ENCODE measurements at places on chromosomes 5 and 9. TPM values are rescaled to one million over a fixed set of nuclear protein-coding genes. Genes with fewer than 3 reads are reported as not detected.

DNA sequence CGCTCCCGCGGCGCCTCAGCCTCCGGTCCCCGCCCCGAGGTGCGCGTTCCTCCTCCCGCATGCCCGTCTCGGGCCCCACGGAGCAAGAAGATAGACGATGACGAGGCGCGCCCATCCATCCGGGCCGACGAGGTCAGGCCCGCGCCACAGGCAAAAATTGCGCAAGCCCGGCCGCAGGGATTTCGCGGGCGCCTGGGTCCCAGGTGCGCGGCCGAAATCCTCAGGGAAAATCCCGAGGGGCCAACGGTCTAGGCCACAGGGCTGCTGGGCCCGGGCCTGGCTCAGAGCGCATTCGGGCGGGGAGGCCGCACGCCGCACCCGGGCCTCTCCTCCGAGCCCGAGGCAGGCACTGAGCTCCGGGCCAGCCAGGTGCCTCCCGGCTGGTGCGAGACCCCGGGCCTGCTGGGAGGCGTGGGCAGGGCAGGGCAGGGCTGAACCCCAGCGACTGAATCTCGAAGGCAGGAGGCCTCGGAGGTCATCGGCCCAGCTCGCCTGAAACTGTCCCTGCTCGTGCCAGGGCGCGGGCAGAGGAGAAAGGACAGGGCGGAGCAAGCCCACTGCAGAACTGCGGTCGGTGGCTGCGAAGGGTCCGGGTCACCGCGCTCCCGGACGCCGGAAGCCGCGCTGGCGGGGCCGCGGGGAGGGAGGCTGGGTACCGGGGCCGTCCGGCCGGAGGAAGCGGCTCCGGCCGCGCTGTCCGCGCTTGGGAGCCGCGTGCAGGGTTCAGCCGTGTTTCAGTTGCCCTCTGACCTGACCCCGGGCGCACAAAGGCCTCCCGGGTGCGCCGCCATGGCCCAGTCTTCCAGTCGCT, 66.8 kb downstream of the FOXD1 start:
- no peaks in the 10 kb centered on the region for H3K36me3 ChIP-seq
- peaks cover 72% of the 10 kb centered on the region for H3K27me3 ChIP-seq
- H3K4me3 ChIP-seq, result no peak overlapping the region
- DNase-seq, result no peak
- H3K27ac ChIP-seq, result no peak overlapping the region

Gene OR2V2
- not detected for total RNA-seq

GRCh38 chr9:92236915-92237314, 56.6 kb downstream of the IARS1 start:
- no peak overlapping the region for H3K4me3 ChIP-seq
- DNase-seq, result no peak
- no peak overlapping the region for H3K27ac ChIP-seq
- no peaks in the 10 kb centered on the region for H3K27me3 ChIP-seq
- H3K36me3 ChIP-seq, result peaks cover 50% of the 10 kb centered on the region

DNA sequence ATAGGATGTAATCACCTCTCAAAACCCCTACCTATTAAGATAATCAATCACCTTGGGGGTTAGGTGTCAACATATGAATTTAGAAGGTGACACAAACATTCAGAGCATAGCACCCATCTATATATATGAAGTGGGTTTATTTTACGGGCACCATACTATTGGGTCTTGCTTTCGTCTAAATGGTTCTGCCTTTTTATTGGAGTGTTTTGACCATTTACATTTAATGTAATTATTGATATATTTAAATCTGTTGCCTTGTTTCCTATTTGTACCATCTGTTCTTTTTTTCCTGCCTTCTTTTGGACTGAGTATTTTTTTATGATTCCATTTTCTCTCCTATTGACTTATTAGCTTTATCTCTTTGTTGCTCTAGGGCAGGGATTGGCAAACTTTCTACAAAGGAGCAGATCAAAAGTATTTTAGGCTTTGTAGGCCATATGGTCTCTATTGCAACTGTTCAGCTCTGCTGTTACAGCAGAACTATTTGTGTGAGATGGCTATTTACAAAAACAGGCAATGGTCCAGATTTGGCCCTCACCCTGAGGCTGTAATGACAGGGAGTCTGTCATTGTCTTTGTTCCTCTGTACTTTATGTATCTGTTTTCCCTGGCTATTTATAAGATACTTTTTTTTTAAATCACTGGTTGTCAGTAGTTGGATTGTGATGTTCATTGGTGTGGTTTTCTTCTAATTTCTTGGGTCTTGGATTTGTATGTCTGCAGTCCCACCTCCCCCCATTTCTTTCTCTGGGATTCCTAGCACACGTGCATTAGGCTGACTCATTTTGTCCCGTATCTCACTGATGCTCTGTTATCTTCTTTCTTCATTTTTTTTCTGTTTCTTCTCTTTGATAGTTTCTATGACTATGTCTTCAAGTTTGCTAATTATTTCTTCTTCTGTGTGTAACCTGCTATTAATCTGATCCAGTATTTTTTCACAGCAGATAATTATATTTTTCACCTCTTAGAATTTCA, 127.1 kb downstream of the DAB2IP start:
- no peak overlapping the region for H3K4me3 ChIP-seq
- no peaks in the 10 kb centered on the region for H3K27me3 ChIP-seq
- H3K4me1 ChIP-seq, result peaks cover 54% of the 10 kb centered on the region
- peak overlapping the region; percentile 49 for H3K27ac ChIP-seq
- no peak for DNase-seq

DNA sequence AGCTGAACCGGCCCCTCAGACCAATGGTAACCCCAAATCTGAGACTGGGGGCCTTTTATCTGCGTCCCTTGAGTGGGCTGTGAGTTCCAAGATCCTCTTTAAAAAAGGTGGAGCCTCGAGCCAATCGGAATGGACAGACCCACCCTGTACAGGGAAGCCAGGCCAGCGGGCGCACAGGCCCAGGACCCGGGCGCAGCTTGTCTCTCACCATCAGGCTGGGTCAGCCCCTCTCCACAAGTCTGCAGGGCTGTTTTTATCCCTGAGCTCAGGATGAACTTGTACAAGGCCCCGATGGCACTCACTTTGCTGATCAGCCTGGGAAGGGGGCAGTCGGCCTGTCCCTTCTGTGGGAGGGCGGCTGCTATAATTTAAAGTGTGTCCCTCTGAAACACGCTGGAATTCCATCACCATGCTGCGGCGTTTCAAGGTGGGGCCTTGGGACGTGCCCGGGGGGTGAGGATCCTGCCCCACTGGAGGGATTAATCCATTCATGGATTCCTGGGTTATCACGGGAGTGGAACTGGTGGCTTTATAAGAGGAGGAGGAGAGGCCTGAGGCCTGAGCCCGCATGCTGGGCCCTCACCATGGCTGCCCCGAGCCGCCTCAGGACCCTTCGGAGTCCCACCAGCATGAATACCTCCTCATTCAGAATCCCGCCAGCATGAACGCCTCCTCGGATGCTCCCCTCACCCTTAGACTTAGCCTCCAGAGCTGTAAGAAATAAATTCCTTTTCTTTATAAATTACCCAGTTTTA, 14.1 kb downstream of the EXD3 start:
- H3K4me1 ChIP-seq, result peaks cover 38% of the 10 kb centered on the region
- no peaks in the 10 kb centered on the region for H3K27me3 ChIP-seq
- no peak overlapping the region for H3K27ac ChIP-seq
- no peak overlapping the region for H3K4me3 ChIP-seq
- H3K36me3 ChIP-seq, result peaks cover 35% of the 10 kb centered on the region
- no peak for DNase-seq

DNA sequence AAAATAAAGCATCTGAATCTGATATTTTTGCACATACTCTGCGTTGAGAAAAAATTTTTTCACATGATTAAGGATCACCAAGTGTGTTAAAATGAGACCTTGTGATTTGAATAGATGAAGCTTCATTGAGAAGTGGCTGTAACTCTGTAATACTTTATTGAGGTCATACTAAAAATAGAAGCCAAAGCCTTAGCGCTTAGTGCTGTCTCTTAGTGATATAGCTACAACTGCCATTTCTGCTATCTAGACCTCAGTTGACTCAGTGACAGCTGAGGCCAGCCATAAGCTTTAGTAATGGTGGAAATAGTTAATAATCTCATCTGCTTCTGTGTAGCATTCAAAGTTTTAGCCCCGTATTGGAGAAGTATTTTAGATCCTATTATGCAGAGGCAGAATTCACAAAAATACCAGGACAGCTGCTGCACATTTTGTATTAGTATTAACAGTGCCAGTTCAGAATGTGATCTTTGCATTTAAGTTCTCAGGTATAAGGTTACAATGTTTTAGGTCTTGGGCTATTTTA, 107.4 kb upstream of the SGCD start:
- H3K4me1 ChIP-seq, result no peaks in the 10 kb centered on the region
- no peaks in the 10 kb centered on the region for H3K27me3 ChIP-seq
- no peak overlapping the region for H3K4me3 ChIP-seq
- no peak overlapping the region for H3K27ac ChIP-seq
- no peak for DNase-seq

- no peaks in the 10 kb centered on the region for H3K4me1 ChIP-seq
- H3K36me3 ChIP-seq, result no peaks in the 10 kb centered on the region
- no peak overlapping the region for H3K4me3 ChIP-seq
- H3K27ac ChIP-seq, result no peak overlapping the region
Measured at GRCh38 chr5:93281980-93282772, 298.8 kb downstream of the NR2F1-AS1 start.

Gene PCDHB10
- 5.9 TPM for total RNA-seq

Gene HTR1A
- 0.99 TPM for total RNA-seq

DNA sequence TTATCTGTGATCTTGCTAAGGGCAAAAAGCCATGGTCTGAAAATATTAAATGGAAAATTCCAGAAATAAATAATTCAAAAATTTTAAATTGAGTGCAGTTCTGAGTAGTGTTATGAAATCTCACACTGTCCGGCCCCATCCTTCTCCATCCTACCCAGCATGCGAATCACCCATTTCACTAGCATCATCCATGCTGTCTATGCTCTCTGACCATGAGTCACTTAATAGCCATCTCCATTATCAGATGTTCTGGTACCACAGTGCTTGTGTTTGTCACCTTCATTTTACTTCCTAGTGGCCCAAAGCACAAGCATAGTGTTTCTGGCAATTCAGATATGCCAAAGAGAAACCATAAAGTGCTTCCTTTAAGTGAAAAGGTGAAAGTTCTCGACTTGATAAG, 63.3 kb upstream of the SMC5 start:
- no peaks in the 10 kb centered on the region for H3K4me1 ChIP-seq
- H3K4me3 ChIP-seq, result no peak overlapping the region
- no peak overlapping the region for H3K27ac ChIP-seq
- no peaks in the 10 kb centered on the region for H3K27me3 ChIP-seq
- no peak for DNase-seq

Gene SPINK4
- total RNA-seq, result not detected

DNA sequence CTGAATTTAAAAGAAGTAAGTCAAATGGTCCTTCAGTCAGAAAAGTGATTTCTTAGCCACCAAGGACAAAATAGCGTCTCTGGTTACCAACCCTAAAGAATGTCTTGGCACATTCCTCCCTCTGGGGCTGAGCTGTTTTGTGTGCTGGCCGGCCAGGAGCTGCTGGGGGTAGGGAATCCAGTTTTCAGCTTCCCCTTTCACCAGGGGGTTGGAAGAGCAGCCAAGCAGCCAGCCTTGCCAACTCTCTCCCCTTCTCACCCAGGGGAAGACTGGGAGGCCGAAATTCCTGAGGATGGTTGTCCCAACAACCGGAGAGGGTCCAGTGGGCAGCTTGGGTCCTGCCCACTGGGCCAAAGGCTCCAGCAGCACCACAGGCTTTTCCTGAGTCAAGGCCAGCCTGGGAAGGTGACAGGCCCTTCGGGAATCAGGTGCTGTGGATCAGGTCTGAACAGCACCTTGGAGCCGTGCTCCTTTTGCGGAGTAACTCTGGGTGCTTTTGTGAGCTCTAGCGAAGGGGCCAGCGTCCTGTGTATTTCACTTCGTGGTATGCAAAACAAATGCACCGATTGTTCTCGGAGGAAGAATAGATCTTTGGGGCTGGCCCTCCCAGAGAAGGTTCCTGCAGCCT, 4.2 kb downstream of the WWC1 start:
- H3K36me3 ChIP-seq, result no peaks in the 10 kb centered on the region
- peaks cover 6% of the 10 kb centered on the region for H3K27me3 ChIP-seq
- DNase-seq, result peak; percentile 89
- H3K27ac ChIP-seq, result peak overlapping the region; percentile 71
- peaks cover 52% of the 10 kb centered on the region for H3K4me1 ChIP-seq

Measured in spinal cord (tissue), 10 donors.